ENCODE measurements at places on chromosomes 3 and 15.

DNA sequence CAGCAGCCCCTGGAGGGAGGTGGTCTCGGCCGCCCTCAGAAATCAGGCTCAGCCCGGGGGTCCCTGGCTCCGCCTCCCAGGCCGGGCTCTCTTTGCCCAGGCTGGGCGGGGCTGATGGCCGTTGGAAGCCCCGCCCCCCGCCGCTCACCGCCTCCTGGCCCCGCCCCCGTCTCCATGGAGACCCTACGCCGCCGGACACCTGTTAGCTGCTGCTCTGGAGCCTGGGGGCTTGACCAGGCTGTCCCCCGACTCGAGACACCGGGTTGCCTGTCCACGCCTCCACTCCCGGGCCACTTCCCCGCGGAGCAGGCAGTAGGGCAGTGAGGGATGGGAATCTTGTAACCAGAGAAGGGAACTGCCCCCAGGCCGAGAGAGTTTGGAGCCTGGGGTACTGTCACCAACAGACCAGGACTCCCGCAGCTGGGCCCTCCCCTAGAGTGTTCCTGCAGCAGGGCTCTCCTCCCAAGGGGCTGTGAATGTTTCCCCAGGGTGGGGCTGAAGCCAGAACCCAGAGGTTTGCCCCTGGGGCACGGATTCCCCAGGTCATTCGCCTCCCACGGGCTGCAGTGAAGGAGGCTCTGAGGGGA lies 27.8 kb upstream of the RPL32 start:
- peak; percentile 33 for DNase-seq

- no peak for DNase-seq
Measured at GRCh38 chr3:189778340-189778950, 147.3 kb downstream of the TP63 start.

DNA sequence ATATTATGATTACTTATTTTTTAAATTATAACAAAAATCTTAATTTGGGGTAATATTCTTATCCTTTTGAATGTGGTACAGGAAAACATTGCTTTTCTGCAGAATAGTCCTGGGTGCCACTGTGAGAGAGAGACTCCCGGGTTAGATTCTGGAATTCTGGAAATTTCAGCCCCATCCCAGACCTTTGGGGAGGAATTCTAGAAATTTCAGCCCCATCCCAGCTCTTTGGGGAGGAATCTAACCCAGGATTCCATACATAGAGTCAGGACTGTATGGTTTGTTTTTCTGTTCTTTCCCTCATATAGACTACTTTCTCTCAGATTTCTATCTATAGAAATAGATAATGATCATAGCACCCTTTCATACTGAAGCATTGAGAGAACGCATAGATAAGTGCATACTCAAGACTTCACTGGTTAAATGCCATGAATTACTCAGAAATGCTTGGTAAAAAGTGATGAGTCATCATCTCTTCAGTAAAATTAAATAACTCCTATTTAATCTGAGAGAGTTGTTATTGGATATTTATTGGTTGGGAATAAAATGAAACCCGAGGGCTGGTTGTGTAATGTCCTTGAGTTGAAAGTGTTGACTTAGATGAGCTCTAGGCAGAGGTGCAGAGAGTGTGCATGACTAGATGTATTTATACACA lies 8.3 kb downstream of the EIF2AK4 start:
- peak; percentile 35 for DNase-seq

DNA sequence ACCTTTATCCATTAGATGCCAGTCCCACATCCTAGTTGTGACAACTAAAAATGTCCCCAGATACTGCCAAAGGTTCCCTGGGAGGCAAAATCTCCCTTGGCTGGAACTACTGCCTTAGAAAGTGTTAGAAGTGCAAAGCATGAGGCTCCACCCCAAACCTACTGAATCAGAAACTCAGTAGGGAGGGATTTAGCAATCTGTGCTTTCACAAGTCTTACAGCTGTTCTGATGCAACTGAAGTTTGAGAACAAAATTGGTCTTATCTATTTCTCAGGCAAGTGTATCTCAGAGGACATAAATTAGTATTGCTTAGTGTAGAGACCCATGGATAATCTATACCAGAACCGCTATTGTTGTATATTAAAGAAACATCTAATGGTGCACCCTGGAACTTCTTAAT lies 70.2 kb downstream of the CLDN1 start:
- DNase-seq = no peak

- DNase-seq = no peak
Measured at GRCh38 chr3:133803469-133803868, 2.1 kb upstream of the SRPRB start.
